Testis (tissue), 5 donors: ENCODE measurements at places on chromosomes 3 and 15. TPM values are rescaled to one million over a fixed set of nuclear protein-coding genes. Genes with fewer than 3 reads are reported as not detected.
A peak's percentile ranks its signal among the peaks of the same experiment; 100 is the strongest.

- peak; percentile 72 for DNase-seq
These were observed 60.3 kb downstream of the RGMA start for GRCh38 chr15:93028632-93029213.

- no peak for DNase-seq
These were observed 692 bp upstream of the C15orf39 start for GRCh38 chr15:75200765-75201615.

DNA sequence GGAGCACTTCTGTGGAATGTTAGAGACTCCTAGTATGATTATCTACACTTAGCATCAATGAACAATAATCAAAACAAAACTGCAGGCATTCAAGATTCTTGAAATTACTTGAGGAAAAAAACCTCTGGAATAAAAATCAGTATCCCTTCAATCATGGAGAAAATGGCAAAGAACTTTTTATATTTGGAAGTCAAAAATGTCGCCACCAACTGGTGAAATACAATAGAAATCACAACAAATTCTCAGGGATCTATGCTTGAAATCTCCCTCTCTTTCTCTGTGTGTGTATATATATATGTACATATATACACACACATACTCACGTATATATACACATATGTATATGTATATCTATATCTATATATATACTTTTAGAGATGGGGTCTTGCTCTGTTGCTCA lies 378.9 kb upstream of the ALCAM start:
- no peak for DNase-seq

- DNase-seq = no peak
These were observed 18.9 kb downstream of the IL1RAP start for GRCh38 chr3:190532731-190533203.

DNA sequence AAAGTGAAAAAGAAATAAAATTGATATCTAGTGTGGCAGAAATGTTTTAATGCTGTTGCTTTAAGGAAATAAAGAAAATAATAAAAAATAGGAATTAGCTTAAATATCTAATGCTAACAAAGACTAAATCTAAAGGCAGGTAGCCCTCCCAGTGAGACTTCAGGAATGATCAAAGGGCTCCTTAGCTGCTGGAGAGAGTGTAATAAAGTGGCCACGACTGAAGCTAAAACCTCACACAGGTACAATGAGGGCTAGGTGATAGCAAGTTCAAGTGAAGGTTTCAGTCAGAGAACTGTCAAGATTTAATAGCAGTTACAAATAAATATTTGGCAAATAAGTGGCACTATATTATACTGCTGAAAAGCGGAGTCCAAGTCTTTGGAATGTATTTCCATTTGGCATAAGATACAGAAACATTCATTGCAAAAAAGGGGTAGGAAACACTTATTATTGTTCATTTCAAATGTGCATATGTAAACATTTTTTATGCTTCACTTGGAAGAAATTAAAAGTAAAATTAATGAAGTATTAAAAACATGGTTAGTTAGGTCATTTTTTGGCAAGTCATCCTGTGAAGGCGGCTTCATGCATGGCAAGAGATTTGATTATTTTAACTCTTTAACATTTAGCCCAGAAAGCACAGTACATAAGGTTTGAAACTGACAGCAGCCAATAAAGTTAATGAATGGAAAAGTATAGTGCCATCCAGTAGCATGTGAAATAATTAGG lies 168.2 kb downstream of the ECT2 start:
- no peak for DNase-seq

DNA sequence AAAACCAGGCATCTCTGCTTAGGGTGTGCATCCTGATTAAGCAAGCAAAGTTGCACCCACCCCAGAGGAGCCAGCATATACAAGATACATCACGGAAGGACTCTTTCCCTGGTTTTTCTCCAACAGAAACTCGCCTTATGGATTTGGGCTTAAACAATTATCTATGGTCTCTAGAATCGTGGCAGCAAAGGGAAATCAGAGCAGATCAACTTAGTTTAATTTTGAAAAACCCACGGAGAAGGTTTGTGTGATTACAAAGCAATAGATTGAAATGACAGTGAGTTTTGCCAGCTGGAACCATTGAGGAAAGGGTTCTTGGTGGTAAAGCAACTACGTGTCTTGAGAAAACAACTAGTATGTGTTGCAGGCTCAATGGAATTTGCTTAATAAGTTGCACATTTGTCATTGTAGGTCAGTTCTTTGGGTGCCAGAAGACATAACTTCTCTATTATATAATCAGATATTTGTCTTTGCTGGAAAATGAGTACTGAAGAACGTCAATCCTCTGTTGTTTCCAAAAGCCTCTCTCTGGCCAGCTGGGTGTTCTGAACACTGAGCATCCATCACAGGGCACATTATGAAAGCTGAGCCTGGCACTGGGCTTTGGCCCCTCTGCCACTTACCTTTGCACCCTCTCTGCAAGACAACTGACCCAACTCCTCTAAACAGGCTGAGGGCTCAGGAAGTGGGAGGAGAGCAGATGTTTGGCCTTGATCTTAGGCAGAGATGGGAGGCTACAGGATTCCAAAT lies 75.7 kb upstream of the FBN1 start:
- no peak for DNase-seq

- DNase-seq = no peak
These were observed 560.5 kb downstream of the NR2F2 start for GRCh38 chr15:96891046-96891445.

GRCh38 chr15:100002086-100002620 lies 268.9 kb upstream of the LYSMD4 start:
- no peak for DNase-seq

DNA sequence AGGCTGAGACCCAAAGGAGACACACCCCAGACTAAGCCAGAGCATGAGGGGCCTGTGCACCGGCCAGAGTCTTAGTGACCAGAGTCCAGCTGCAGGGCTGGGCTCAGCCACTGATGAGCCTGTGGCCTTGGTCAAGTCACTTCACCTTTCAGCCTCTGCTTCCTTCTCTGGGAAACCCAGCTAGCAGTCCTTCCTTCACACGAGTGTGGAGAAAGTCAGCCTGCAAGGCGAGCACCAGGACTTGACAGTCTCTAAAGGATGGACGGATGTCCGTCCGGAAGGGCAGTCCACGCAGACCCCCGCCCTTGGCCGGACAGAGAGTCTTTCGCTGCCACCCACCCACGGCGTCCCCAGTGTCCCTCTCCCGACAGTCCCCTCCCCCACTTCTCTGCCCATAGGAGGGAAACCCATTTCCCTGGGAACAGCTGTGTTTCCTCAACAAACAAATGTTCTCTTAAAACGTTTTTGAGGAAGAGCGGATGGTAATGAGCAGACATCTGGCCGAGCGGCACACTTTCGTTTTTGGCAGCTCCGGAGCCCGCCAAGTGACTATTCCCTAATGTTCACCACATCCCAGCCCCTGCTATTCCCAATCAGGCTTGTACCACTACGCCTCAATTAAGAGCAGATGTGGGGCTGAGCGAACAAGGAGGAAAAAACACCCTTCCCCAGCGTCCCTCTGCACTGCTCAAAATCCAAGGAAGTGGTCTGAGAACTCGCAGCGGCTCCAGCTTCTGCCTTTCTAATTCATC lies 129.1 kb upstream of the SMAD3 start:
- DNase-seq = peak; percentile 51

Gene QRICH1
- total RNA-seq = 280 TPM

Gene ATP8B4
- total RNA-seq = 2.4 TPM

Gene BRPF1
- total RNA-seq = 58.4 TPM

DNA sequence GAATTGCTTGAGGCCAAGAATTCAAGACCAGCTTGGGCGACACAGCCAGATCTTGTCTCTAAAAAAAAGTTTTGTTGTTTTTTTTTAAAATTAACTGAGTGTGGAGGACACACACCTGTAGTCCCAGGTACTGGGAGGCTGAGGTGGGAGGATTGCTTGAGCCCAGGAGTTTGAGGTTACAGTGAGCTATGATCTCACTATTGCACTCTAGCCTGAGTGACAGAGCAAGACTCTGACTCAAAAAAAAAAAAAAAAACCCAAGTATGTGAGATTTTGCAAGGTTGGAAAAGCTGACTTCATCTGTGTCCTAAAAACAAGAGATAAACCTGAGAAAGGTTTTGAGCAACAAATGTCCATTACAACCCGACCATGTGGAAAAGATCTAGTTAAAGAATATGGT lies 5.4 kb upstream of the TOPBP1 start:
- DNase-seq = no peak

Gene SAMD7
- not detected for total RNA-seq

- no peak for DNase-seq
These were observed 556.2 kb upstream of the CFAP20DC start for GRCh38 chr3:59605944-59606534.

Gene AMT
- total RNA-seq = 10.4 TPM

Gene CD96
- total RNA-seq = 0.99 TPM

Gene CCR8
- total RNA-seq = not detected

- no peak for DNase-seq
These were observed 30.1 kb downstream of the BOC start for GRCh38 chr3:113241292-113242095.

- no peak for DNase-seq
These were observed 118.2 kb downstream of the ECT2 start for GRCh38 chr3:172868582-172869200.

DNA sequence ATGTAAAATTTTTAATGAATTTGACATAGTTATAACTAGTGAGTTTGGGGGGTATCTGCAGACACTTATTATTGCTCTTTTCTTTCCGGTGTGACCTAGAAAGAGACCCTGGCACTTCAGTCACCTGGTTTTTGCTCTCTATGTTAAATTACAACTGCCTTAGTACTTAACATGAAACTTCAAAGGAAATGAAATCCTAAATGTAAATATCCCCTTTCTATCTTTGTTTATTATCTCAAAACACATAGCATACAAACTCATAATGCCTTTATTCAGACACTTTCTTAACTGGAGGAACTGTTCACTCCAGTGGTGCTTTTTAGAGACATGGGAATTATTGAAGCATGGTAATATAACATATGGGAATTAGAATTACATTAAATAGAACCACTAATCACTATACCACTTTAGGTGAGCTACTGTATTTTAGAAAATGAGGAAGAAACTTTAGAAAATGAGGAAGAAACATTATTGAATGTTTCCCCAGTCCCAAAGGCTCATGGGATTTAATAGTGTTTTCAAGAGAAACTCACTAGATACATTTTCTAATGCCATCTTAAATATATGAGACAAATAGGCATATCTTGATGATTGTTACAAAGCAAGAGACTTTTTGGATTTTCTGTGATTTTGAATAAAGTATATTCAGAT lies 119.5 kb upstream of the MLF1 start:
- DNase-seq = no peak

- DNase-seq = no peak
These were observed 77.2 kb downstream of the EOMES start for GRCh38 chr3:27644941-27645340.

DNA sequence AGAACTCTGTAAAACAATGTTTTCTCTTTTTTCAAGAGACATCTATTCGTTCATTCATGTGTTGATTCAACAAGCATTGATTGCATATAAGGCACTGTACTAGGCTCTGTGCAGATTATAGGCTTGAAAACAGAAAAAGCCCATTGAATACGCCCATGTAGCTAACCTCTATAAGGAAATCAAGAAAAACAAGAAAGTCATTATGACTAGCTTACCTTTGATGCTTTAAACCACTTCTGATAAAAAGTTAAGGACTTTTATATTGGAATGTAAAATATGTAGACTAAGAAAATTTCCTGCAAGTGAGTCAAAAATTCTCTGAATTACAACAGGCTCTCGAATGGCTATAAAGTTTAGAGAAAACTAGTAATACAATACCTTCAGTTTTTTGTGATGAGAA lies 92.5 kb downstream of the BDH1 start:
- no peak for DNase-seq

DNA sequence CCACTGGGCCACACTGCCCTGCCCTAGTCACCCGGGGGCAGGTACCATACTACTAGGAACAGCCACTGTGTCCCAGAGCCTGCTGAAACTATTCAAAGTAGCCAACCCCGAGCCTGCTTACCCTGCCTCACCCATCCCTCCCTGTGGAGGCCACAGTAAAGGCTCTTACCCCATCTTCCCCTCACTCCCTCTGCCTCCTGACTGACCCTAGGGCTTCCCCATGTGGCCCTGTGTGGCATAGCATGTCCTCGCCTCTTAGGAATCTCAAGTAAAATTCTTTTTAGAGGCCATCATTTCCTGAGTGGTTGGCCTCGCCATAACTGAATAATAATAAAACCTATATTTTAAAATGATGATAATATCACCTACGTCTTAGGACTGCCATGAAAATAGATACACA lies 112.2 kb upstream of the SLC6A11 start:
- DNase-seq = no peak

DNA sequence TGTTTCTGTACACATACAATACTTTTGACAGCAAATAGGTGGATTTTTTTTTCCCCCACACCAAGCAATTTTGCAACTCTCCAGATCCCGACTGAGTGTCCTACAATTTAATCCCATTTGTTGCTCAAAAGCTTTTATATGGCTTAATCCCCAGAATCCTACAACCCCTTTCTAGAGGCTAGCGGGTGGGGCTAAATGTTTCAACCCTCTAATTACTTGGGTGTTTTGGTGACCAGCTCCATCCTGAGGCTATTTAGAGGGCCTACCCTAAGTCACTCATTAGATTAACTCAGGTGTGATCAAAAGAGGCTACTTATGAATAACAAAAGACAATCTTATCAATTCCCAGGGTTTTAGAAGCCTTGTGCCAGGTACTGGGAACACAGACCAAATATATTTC lies 21.0 kb upstream of the FBXL2 start:
- no peak for DNase-seq

- DNase-seq = no peak
These were observed 24.6 kb downstream of the ACAD11 start for GRCh38 chr3:132635052-132635451.

DNA sequence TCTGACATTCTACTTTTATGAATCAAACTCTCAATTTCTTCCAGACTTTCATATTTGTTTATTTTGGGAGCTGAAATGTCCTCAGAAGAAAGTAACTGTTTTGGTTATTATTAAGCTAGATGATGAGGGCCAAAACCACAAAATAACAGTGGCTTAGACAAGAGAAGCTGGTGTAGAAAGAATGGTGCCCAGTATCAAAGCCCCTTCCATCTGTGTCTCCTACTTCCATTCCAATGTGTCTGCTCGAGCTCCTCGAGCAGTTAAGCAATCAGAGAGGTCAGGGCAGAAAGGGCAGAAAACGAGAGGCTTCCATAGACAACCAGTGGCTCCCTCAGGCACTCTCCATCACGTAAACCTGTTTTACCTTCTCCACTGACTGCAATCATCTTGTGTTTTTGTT lies 59.7 kb upstream of the MAGI1 start:
- no peak for DNase-seq

Gene CAV3
- not detected for total RNA-seq

- no peak for DNase-seq
These were observed 65.1 kb upstream of the LEKR1 start for GRCh38 chr3:156761007-156761406.

Gene KCNAB1
- total RNA-seq = 3.8 TPM

DNA sequence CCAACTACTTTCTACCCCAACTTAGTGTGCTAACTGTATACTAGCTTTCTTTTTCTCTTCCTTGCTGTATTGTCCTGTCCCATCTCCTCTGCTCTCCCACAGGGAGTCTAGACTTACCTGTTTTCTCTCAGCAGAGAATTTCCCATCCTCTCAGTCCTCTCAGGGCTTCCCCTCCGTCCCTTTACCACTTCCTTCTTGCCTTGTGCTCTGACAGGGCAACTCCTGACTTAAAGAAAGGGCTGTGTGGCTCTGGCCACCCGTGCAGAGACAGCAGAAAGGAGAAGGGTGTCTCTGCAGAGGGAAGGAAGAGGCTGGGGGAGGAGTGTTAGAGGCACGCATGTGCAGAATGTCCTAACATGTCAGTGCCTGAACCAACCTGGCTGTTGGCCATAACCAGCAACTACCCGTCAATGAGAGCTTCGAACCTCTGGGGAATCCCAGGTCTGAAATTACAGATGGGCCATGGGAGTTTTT lies at the start of gene GCSAM:
Gene GCSAM (minus strand): TSS at position 274 of the 474 bp plus-strand sequence. CDS start 128 bp downstream, at position 146.
- DNase-seq = peak; percentile 30

Gene SHF
- 9.3 TPM for total RNA-seq

Gene RRP9
- total RNA-seq = 11.6 TPM
